ENCODE measurements at places on chromosomes 16 and 17.

- DNase-seq, result no peak
Observed at GRCh38 chr17:17860766-17861107, 24.0 kb upstream of the SREBF1 start.

DNA sequence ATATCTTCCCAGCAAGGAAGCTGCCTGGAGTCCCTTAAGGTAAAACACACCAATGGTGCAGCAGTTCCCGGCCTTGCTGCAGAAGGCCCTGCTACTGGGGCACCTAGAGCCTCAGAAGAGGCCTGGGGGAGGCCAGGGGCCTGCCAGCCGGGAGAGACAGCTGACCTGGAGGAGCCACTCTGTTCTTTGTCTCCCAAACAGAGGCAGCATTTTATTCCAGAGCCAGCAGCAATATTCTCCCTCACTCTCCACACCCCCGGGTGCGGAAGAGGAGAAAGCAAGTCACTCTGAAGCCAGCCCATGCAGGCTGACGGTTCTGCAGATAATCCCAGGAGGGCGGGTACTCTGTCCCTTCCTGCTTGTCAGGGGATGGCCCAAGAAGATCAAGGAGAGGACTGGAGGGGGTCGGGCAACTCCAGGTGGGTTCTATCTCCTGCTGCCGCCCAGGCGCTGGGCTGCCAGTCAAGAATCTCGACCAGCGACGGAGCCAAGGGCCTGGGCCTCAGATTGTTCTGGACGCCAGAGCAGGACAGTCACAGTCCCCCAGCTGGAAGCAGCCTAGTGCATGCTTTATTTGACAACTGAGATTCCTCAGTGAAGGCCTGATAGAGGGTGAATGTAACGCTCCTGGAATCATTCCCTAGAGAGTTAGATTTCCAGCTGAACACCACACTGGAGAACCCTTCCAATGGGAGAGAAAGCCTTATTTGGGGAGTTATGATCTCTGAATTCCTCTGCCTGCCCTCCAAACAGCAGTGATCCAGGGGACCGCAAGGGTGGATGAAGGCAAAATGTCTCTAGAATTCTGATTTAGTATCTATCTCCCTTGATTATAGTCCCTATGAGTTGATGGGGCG lies 1.1 kb upstream of the KIFC3 start:
- no peak for DNase-seq

GRCh38 chr17:69523244-69523861 lies 108.9 kb downstream of the MAP2K6 start:
- no peak for DNase-seq

DNA sequence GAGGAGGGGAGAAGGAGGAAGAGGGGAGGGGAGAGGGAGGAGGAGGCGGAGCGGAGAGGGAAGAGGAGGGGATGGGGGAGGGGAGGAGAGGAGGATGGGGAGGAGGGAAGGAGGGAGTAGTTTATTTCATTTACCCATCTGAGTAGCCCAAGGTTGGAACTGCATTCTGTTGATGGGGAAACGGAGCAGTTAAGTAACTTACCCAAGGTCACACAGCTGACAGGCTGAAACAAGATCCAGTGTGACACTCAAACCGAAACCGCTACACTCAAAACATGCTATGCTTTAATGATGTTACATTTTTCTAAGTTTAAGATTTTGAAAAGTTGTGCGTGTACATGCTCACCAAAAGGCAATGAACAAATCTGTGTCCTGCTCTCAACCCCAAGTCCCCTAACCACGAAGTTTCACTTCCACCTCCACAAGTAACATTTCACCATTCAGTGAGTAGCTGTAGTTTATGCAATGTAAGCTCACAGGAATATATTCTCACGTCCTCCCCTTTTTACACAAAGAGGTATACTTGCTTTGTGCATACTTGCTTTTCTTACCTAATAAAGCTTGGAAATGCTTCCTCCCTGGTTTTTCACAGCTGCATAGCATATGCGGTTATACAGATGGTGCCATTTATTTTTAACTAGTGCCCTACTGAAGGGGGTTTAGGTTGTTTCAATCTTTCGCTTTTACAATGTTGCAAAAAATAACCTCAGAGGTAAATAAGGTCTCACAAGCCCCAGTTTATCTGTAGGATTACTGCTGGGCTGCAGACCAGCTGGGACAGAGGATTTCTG lies 275.3 kb downstream of the PARN start:
- DNase-seq, result no peak

- DNase-seq, result no peak
Observed at GRCh38 chr17:29124925-29125273, 55.3 kb downstream of the MYO18A start.

- no peak for DNase-seq
Observed at GRCh38 chr16:49617710-49618330, 238.1 kb downstream of the ZNF423 start.

GRCh38 chr17:18987230-18987610 lies 17.3 kb downstream of the FAM83G start:
- DNase-seq, result no peak

DNA sequence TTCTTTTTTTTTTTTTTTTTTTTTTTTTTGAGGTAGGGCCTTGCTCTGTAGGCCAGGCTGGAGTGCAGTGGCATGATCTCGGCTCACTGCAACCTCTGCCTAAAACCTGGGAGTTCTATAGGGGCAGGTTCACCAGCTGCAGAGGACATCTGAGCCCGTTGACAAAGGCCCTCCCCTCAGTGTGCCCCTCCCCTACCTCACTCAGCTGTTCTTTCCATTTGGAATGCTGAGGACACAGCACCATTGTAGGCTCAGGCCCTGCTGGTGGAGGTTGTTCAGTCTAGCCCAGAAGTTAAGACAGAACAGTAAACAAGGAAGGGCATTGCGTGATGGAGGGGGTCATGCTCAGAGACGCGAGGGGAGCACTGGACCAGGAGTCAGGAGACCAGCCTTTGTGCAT lies 21.8 kb upstream of the KIF19 start:
- DNase-seq, result no peak

GRCh38 chr16:77991701-77992100 lies 30.6 kb upstream of the CLEC3A start:
- no peak for DNase-seq

- DNase-seq, result no peak
Observed at GRCh38 chr17:33113991-33114370, 122.3 kb downstream of the SPACA3 start.

GRCh38 chr16:19840524-19841110 lies 44.0 kb downstream of the GPRC5B start:
- no peak for DNase-seq

- no peak for DNase-seq
Observed at GRCh38 chr16:81645266-81645694, 133.8 kb upstream of the PLCG2 start.

- no peak for DNase-seq
Observed at GRCh38 chr16:86398622-86399021, 111.7 kb upstream of the FOXF1 start.

- DNase-seq, result no peak
Observed at GRCh38 chr17:8384801-8385378, 1.9 kb upstream of the RPL26 start.

GRCh38 chr16:58814348-58814801 lies 80.3 kb upstream of the GOT2 start:
- no peak for DNase-seq

- DNase-seq, result no peak
Observed at GRCh38 chr16:68866933-68867332, 23.6 kb downstream of the TANGO6 start.

- DNase-seq, result no peak
Observed at GRCh38 chr17:9389111-9389527, 186.5 kb downstream of the STX8 start.

DNA sequence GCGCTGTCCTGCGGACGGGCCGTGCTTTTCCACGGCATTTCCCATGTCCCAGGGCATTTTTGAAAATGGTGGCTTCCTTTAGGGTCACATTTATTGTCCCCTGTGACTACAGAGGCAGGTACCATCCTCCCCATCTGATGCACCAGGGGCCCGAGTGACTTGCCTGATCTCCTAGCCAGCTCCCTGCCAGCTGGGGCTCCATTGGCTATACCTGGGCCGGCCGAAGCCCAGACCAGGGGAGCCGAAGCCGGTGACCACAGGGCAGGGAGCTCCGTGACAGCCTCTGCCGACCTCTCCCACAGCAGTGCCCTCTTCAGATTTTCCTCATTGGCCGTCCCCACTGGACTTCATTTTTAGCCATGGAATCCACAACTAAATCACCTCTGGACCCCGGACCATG lies 170.6 kb downstream of the RBFOX3 start:
- DNase-seq, result no peak

DNA sequence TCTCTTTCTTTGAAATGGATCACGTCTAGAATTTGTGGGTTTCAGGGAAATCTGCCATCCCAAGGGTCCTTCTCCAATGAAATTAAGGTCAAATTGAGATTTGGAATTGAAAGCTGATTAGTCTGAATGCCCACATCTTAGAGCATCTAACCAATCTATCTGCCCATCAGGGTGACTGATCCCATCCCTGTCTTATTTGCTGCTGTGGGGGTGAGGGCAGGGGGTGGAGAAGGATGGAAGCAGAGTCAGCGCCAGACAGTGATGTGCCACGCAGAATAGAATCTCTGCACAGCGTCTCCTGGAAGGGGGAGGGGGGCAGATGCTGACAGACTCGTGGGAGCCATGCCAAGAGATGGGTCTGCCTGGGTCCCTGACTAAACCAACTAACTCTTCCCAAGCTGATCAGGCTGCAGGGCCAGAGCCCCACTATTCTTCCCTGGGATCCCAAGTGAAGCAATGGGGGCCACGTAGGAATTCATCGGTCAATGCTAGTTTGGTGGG lies 32.1 kb downstream of the CDK5RAP3 start:
- no peak for DNase-seq

GRCh38 chr17:7260651-7261378 lies 1.5 kb downstream of the CLDN7 start:
- peak; percentile 52 for DNase-seq

GRCh38 chr16:81514041-81514559 lies 69.5 kb downstream of the CMIP start:
- no peak for DNase-seq

DNA sequence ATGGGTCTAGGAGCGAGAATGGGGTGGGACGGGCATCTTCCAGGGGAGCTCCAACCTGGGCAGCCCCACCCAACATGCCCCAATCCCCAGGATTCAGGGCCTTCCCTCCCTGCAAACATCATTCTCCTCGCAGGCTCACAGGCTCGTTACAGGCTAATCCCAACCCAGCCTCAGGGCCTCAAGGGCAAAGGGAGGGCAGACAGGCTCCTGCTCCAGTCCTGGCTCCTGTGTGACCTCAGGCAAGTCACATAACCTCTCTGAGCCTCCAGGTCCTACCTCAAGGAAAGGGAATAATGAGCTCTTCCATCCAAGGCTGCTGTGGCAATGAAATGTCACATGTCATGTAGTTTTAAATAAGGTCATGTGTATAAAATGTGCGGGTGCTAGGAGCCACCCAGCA lies 186.5 kb upstream of the TNRC6C start:
- DNase-seq, result no peak

DNA sequence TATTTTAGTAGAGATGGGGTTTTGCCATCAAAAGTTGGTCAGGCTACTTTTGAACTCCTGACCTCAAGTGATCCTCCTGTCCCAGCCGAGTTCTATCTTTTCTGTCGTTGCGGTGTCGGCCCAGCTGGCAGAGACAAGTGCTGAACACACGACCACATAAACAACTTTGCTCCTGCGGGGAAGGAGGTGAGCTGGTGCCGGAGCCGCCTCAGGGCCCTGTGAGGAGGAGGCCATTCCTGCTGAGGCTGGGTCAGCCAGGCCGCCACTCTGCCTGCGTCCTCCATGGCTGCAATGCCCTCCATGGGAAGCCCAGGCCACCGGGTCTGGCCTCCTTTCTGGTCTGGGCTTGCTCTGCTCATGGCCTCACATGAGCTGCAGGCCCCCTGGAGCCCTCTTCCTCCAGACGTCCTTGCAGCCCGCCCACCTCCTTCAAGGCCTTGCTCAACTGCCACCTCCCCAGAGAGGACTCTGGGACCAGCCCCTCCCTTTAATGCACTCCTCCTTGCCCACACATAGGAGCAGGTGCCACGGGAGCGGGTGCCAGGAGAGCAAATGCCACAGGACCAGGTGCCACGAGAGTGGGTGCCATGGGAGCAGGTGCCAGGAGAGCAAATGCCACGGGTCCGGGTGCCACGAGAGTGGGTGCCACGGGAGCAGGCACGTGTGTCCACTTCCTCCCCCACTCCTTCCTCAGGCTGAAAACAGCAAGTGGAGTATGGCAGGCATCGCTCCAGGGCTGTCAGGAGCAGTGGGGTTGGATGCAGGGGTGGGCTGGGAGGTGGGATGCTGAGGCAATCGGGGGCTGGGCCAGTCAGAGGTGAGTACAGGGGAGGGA lies 28.4 kb upstream of the CBFA2T3 start:
- no peak for DNase-seq

GRCh38 chr17:20281860-20282259 lies 185.5 kb downstream of the LGALS9B start:
- DNase-seq, result no peak

DNA sequence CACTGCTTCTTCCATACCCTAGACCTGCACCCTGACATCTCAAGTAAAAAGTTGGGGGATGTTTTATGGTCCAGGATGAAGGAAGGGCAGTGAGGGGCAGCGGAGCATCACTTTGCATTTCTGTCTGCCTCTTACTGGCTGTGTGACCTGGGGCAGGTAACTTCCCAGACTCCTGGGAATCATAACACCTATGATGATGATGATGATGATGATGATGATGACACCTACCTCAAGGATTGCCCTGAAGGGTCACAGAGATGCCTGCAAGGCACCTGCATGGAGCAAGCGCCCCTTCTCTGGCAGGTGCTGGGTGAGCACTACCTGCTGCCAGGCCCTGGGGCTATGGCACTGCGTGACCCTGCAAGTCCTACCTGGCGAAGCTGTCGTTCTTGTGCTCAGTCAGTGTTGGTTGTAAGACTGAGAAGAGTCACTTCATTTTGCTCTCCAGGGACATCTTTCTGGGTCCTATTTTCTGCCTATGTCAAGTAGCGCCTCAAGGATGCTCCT lies 46.2 kb upstream of the STH start:
- no peak for DNase-seq

- no peak for DNase-seq
Observed at GRCh38 chr16:2744711-2745110, 7.7 kb upstream of the SRRM2 start.

DNA sequence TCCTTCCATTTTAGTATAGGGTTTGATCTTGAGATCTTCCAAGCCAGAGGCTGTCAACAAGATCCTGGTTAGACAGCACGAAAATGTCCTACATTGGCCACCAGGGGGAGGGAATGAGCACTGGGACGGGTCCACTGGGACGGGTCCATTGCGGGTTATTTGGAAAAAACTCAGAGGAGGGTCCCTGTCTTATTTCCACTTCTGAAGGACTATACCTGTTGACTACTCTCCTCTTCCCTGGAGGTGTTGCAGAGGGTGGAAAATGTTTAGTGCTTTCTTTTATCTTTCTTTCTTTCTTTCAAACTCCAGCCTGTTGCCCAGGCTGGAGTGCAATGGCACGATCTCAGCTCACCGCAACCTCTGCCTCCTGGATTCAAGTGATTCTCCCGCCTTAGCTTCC lies 2.5 kb downstream of the TTLL6 start:
- peak; percentile 70 for DNase-seq
